ENCODE measurements at places on chromosomes 3 and 15. TPM values are rescaled to one million over a fixed set of nuclear protein-coding genes. Genes with fewer than 3 reads are reported as not detected.

SST gene
- total RNA-seq, result 23.8 TPM

CD200R1 gene
- total RNA-seq, result 0.49 TPM

SMC4 gene
- 41.5 TPM for total RNA-seq

ARGFX gene
- total RNA-seq, result not detected

APOD gene
- 549 TPM for total RNA-seq

OR5K1 gene
- not detected for total RNA-seq

DYNLT2B gene
- total RNA-seq, result 2.9 TPM

CHRNB4 gene
- total RNA-seq, result 0.74 TPM

SHISA5 gene
- total RNA-seq, result 133 TPM

GRCh38 chr3:29281094-29281343 is 148 bp downstream of the RBMS3 start:
- no peaks in the 10 kb centered on the region for H3K27me3 ChIP-seq
- H3K4me1 ChIP-seq, result peaks cover 10% of the 10 kb centered on the region
- peak overlapping the region; percentile 60 for H3K4me3 ChIP-seq
- no peak for DNase-seq
- no peaks in the 10 kb centered on the region for H3K36me3 ChIP-seq

DNA sequence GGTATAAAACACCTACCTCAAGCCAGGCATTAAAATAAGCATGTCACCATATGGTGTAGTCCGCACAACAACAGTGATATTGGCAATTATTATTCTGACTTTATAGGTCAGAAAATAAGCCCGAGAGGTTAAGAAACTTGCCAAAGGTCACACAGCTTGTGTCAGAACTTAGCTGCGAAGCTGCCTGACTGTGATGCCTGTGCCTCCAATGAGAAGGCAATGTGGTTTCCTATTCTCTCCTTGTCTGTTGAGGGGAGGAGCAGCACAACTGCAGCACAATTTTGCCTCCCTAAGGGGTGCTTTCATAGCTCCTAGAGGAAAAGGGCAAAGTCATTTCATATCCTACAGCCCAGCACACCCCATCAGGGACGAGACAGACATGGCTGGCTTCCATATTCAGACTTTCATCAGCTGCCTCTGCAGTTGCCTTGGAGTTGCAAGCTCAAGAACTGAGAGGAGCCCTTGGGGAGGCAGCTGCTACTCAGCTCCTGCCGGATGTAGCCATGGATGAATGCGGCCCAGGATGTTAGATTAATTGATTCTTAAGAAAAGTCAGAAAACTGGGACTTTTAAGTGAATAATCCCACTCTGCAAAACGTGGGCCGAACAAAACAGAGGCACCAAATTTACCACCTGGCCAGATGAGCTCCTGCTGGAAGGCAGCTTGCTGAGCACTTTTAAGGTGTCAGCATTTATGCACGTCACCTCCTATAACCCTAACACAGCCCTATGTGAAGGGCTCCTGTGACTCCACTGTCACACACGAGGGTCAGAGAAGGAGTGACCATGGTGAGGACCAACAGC is 38.5 kb downstream of the MYO5C start:
- no peak overlapping the region for H3K4me3 ChIP-seq
- peaks cover 15% of the 10 kb centered on the region for H3K4me1 ChIP-seq
- no peak overlapping the region for H3K27ac ChIP-seq
- no peaks in the 10 kb centered on the region for H3K36me3 ChIP-seq
- no peak for DNase-seq
- no peaks in the 10 kb centered on the region for H3K27me3 ChIP-seq

DNA sequence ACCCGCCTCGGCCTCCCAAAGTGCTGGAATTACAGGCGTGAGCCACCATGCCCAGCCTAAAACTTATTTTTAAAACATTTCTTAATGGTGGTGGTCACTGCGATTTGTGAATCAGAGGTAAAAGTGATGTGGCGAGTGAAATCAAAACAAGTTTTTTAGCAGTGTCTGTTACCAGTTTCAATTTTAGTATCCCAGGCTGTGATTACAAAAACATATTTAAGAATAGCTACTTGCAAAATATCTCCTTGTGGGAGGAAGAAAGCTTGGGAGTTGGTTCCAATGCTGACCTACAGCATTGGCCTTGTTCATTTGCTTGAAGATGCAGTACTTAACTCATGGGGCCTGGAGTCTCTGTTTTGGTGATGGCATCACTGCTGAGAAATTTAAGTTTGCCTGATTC is 4.5 kb downstream of the RAB7A start:
- H3K27ac ChIP-seq, result no peak overlapping the region
- peaks cover 80% of the 10 kb centered on the region for H3K4me1 ChIP-seq
- no peaks in the 10 kb centered on the region for H3K36me3 ChIP-seq
- H3K4me3 ChIP-seq, result no peak overlapping the region

DNA sequence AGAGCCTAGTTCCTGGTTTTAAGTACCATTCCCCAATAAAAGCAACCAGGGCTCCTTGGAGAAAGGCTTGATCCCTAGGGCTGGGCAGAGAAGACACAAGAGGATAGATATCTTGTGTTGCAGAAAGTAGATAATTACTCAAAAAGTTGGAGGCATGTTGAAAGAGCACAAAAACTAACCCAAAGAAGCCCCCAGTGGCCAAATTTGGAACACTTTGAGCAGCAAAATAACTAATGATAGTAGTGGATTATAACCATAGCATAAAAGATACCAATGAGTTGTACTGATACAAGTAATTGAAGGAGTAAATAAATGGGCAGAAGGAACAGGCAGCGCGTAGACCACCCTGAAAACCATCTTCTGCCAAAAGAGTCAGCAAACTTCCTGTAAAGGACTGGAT is 12.0 kb downstream of the EXOSC7 start:
- no peaks in the 10 kb centered on the region for H3K27me3 ChIP-seq
- no peak overlapping the region for H3K27ac ChIP-seq
- H3K36me3 ChIP-seq, result no peaks in the 10 kb centered on the region
- DNase-seq, result no peak

DNA sequence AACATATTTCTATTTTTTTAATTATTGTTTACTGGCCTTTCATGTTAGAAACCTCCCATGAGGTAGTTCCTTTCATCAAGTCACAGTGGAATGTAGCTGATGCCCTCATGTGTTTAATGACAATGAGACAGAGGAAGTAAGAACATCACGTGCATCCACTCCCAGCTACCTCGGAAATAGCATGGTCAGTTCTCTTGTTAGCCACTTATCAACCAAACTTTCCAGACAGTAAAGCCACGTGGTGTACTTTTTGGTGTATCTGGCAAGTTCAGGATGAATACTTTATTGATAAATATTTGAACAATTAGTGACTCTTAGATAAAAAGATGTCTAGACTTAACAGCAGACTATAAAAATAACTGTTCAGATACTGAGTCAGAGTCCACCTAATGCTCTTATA is 781.7 kb downstream of the MECOM start:
- H3K36me3 ChIP-seq, result no peaks in the 10 kb centered on the region
- no peak overlapping the region for H3K27ac ChIP-seq
- H3K4me1 ChIP-seq, result peaks cover 11% of the 10 kb centered on the region
- no peaks in the 10 kb centered on the region for H3K27me3 ChIP-seq
- H3K4me3 ChIP-seq, result no peak overlapping the region

- peak overlapping the region; percentile 99 for H3K27ac ChIP-seq
- no peak for DNase-seq
- peaks cover 22% of the 10 kb centered on the region for H3K36me3 ChIP-seq
- H3K4me3 ChIP-seq, result peak overlapping the region; percentile 67
Measured at GRCh38 chr15:96338074-96338765, 7.7 kb downstream of the NR2F2 start.

GRCh38 chr3:71138410-71138809 is 445.1 kb downstream of the FOXP1 start:
- H3K4me3 ChIP-seq, result no peak overlapping the region
- H3K27ac ChIP-seq, result no peak overlapping the region
- no peaks in the 10 kb centered on the region for H3K27me3 ChIP-seq
- no peaks in the 10 kb centered on the region for H3K36me3 ChIP-seq

GRCh38 chr3:14177580-14178246 is 688 bp downstream of the XPC start:
- no peaks in the 10 kb centered on the region for H3K27me3 ChIP-seq
- peaks cover 50% of the 10 kb centered on the region for H3K4me1 ChIP-seq
- peaks cover 13% of the 10 kb centered on the region for H3K36me3 ChIP-seq
- DNase-seq, result no peak

DNA sequence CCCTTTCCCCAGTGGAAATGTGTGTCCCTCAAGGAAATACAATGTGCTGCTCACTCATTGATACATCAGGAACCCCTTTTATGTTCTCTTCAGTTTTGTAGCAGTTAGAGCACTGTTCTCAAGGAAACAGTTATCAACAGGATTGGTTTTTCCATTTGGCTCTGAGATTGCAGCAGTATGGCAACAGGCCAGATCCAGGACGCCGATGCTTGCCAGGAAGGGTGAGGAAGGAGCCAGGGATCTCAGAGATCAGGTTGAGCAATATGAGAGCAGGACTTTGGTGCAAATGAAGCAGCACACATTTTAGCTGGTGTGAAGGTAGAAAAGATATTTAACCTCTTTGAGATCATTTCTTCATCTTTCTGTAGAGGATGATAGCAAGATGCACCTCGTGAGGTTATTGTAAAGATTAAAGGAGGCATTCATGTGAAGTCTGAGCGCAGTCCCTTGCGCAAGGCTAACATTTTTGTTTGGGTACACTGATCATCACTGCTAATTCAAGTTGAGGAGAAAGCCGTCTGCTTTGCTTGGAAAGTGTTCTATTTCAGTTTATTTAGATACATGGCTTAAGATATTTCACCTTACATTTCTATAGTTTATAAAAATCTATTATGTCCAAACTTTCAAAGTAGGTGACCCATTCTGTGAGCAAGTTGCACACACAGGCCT is 68.5 kb downstream of the KCNH8 start:
- H3K36me3 ChIP-seq, result no peaks in the 10 kb centered on the region
- H3K4me1 ChIP-seq, result no peaks in the 10 kb centered on the region
- H3K4me3 ChIP-seq, result no peak overlapping the region
- no peak for DNase-seq
- no peaks in the 10 kb centered on the region for H3K27me3 ChIP-seq

- H3K27ac ChIP-seq, result no peak overlapping the region
- H3K27me3 ChIP-seq, result no peaks in the 10 kb centered on the region
- no peak overlapping the region for H3K4me3 ChIP-seq
- no peaks in the 10 kb centered on the region for H3K36me3 ChIP-seq
Measured at GRCh38 chr15:75022783-75023180, 608 bp upstream of the PPCDC start.

GRCh38 chr3:178397836-178398235 is 138.4 kb upstream of the KCNMB2 start:
- no peaks in the 10 kb centered on the region for H3K36me3 ChIP-seq
- no peak overlapping the region for H3K4me3 ChIP-seq
- no peak overlapping the region for H3K27ac ChIP-seq
- H3K4me1 ChIP-seq, result no peaks in the 10 kb centered on the region

- DNase-seq, result no peak
- peaks cover 16% of the 10 kb centered on the region for H3K4me1 ChIP-seq
- no peaks in the 10 kb centered on the region for H3K27me3 ChIP-seq
- H3K27ac ChIP-seq, result no peak overlapping the region
Measured at GRCh38 chr15:45276831-45277230, 24.8 kb downstream of the SLC28A2 start.

- no peak overlapping the region for H3K27ac ChIP-seq
- H3K4me1 ChIP-seq, result no peaks in the 10 kb centered on the region
- no peak overlapping the region for H3K4me3 ChIP-seq
Measured at GRCh38 chr15:35092846-35093245, 7.8 kb upstream of the NANOGP8 start.

- no peak overlapping the region for H3K4me3 ChIP-seq
- peaks cover 63% of the 10 kb centered on the region for H3K4me1 ChIP-seq
- no peaks in the 10 kb centered on the region for H3K36me3 ChIP-seq
- DNase-seq, result no peak
Measured at GRCh38 chr3:50256978-50257890, 11.7 kb upstream of the SEMA3B start.

DNA sequence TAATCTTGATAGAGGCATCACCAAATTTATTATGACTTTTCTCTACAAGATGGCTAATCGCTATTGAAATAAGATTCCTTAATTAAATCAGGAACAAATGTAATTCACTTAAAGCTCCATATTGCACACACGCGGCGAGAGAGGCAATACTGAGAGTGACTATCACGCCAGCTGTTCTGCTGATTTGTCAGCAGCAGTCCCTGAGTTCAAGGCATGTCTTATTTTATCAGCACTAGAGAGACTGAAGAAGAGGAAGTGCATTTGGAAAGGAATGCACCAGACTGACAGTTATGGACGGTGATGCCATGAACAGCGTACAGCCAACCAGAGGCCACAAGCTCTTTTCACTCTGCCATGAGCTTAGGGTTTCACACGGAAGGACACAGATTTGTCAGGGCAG is 83.6 kb upstream of the SLCO3A1 start:
- H3K4me3 ChIP-seq, result no peak overlapping the region
- H3K27me3 ChIP-seq, result no peaks in the 10 kb centered on the region
- no peaks in the 10 kb centered on the region for H3K4me1 ChIP-seq
- H3K36me3 ChIP-seq, result no peaks in the 10 kb centered on the region

- peaks cover 22% of the 10 kb centered on the region for H3K4me1 ChIP-seq
- no peak overlapping the region for H3K4me3 ChIP-seq
- H3K27me3 ChIP-seq, result no peaks in the 10 kb centered on the region
- DNase-seq, result no peak
- H3K27ac ChIP-seq, result no peak overlapping the region
Measured at GRCh38 chr15:25783607-25784540, 79.3 kb downstream of the ATP10A start.

GRCh38 chr3:187519428-187519890 is 150.7 kb downstream of the SST start:
- H3K4me1 ChIP-seq, result no peaks in the 10 kb centered on the region
- H3K27ac ChIP-seq, result no peak overlapping the region
- H3K36me3 ChIP-seq, result no peaks in the 10 kb centered on the region
- H3K4me3 ChIP-seq, result no peak overlapping the region
- DNase-seq, result no peak

- H3K4me1 ChIP-seq, result peaks cover 14% of the 10 kb centered on the region
- no peak overlapping the region for H3K27ac ChIP-seq
- no peak overlapping the region for H3K4me3 ChIP-seq
- no peak for DNase-seq
- H3K27me3 ChIP-seq, result no peaks in the 10 kb centered on the region
Measured at GRCh38 chr15:66698971-66699370, 3.1 kb upstream of the SMAD6 start.

DNA sequence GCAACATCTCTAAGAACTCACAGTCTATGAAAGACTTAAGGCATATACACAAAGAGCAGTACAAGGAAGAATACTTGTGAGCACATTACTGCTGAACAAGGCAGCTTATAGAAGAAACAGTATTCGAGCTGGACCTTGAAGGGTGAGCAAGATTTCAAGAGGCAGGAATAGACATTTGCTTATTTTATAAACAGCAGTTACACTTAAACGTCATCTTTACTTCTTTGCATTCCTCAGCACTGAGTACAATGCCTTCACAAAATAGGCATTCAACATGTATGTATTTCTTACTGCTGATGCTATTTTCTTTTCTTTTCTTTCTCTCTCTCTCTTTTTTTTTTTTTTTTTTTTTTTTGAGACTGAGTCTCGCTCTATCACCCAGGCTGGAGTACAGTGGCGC is 205.8 kb downstream of the ZIC4 start:
- H3K4me3 ChIP-seq, result no peak overlapping the region
- H3K27me3 ChIP-seq, result no peaks in the 10 kb centered on the region
- H3K27ac ChIP-seq, result no peak overlapping the region
- H3K4me1 ChIP-seq, result no peaks in the 10 kb centered on the region
- no peak for DNase-seq

GRCh38 chr3:196096382-196096953 is 14.6 kb upstream of the TFRC start:
- H3K36me3 ChIP-seq, result no peaks in the 10 kb centered on the region
- H3K4me3 ChIP-seq, result no peak overlapping the region
- no peak for DNase-seq
- H3K27ac ChIP-seq, result no peak overlapping the region
- H3K27me3 ChIP-seq, result no peaks in the 10 kb centered on the region

All from vagina (tissue), 2 donors.